ENCODE measurements at places on chromosomes 6 and 20.

DNA sequence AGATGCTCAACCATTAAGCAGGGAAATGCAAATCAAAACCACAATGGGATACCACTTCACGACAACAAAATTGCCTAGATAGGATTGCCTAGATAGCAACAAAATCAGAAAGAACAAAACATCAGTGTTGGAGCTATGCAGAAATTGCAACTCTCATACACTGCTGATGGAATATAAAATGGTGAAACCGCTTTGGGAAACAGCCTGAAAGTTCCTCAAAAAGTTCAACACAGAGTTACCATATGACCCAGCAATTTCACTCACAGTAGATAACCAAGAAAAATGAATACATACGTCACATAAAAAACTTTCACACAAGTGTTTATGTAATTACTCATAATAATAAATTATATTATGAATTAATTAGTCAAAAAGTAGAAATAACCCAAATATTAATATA is 78.3 kb downstream of the MAFB start:
- DNase-seq: no peak

DNA sequence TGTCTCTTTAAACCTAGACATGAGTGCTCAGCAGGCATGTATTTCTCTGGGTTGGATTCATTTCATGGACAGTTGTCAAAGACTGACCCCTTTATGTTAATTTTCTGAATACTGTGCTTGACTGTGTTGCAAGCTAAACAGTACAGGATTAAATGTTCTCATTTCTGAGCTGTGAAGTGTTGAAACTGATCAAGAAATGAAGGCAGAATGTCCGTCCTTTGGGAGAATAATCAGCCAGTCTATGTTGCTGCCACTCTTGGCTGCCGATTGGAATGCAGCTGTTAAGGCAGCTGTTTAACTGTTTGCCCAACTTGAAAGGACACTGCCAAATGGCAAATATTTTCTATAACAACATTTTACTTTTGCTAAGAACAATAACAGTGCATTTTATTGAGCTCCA is 87.3 kb downstream of the CEP57L1 start:
- no peak for DNase-seq

DNA sequence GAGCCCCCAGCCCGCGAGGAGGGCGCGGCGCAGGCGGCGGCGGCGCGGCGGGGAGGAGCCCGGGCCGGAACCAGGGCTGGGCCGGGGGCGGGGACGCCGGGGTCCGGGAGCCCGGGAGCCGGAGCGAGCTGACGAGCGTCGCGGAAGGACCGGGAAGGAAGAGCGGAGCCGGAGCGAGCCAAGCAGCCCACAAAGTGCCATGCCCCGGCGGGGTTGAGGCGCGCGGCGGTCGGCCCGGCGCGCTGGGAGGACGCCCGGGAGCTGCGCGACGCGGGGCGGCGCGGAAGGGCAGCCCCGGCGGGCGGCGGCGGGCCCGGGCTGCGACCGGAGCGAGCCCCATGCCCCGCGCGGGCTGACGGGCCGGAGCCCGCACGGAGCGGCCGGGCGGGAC is 289 bp downstream of the FOXP4 start:
- no peak for DNase-seq

DNA sequence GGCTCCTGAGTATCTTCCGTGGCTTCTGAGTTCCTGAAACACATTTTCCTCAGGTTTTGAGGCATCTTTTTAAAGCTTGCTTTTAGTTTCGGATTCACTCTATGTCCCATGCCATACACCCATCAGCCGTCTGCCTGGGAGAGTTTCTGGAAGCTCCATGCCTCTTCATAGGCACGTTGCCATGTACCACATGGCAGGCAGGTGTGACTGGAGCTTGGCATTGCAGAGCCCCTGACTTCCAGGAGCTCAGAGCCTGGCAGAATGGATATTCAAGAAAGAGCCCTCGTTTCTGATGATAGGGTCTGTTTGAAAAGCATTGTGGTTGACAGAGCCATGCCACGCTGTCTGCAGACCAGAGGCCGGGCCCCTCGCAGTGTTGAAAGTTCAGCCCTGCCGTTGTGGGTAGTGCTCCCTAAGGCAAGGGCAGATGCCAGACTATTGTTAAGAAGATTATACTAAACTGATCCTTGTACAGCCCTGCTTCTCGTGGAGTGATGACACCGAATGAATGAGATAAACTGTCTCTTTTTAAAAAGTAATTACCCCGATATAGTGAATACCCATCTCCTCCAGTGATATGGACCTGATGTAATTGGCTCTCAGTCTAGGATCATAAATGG is 100.0 kb downstream of the RPP40 start:
- DNase-seq: no peak

GRCh38 chr20:43916073-43916880 is 1.6 kb downstream of the TOX2 start:
- DNase-seq: no peak

GRCh38 chr6:159017757-159018559 is 18.0 kb upstream of the RSPH3 start:
- DNase-seq: no peak

- no peak for DNase-seq
Measured at GRCh38 chr6:167996424-167997199, 859 bp upstream of the KIF25 start.

GRCh38 chr6:161274898-161275297 is 1.0 kb upstream of the AGPAT4 start:
- no peak for DNase-seq

GRCh38 chr20:18101125-18101810 is 36.4 kb upstream of the KAT14 start:
- DNase-seq: no peak

GRCh38 chr6:135267085-135267484 is 86.0 kb downstream of the MYB start:
- no peak for DNase-seq

- no peak for DNase-seq
Measured at GRCh38 chr6:157527471-157527907, 146.5 kb downstream of the ZDHHC14 start.

DNA sequence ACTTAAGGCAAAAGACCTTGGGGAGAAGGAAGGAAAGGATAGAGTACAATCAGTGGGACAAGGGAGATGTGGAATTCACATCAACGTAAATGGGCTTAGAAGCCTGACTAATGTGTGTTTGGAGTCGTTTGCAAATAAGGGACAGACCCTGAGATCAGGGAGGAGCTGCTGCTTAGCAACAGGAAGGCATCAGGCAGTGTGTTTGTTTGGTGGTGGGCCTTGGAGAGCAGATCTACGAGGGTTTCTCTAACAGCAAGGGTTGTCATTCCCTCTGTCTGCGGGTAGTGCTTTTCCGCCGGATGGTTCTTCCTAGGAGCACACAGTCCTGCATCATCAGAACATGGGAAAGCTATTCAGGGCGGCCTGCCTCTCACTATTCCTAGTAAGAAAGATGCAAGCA is 40.4 kb downstream of the C6orf118 start:
- no peak for DNase-seq

DNA sequence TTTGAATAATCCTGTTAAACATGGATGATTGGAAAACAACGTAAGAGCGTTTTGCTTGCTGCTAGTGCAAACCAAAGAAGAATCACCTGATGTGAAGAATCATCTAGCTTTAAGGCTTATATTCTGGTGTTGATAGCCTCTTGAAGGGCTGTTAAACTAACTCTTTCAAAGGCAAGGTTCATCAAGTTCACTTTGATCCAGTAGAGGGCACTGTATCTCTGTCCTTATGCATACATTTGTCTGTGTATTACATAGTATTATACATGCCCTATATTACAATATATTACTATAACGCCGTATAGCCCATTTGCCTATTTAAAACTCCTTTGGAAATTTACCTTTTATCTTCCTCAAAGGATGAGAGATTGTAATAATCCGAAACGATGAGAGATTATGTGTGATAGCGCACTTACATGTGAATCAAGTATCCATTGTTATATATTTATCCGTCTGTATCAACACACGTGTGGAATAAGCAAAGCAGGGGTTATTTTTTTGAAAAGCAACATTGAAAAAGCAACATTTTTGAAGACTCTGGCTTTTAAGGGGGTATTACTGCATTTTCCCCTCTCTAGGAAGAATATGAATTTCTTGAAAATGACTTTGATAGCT is 50.8 kb upstream of the NRN1 start:
- DNase-seq: no peak

DNA sequence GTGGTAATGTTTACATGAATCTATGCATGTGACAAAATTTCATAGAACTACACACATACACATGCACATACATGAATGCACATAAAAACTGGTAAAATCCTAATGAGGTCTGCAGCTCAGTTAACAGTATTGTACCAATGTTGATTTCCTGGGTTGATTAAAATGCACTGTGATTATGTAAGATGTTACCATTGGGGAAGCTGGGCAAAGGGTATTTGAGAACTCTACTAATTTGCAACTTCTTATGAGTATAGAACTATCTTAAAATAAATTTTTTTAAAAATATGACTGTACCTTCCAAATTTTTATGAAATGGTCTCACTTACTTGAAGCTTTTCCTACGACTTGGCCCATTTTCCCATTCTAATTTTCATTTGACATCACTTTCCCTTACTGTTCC is 43.4 kb upstream of the TENT5A start:
- no peak for DNase-seq

All from activated CD8-positive, alpha-beta memory T cell treated with anti-CD3 and anti-CD28 coated beads for 4 hours (primary cell).